ENCODE measurements at places on chromosomes 3 and 15. TPM values are rescaled to one million over a fixed set of nuclear protein-coding genes. Genes with fewer than 3 reads are reported as not detected.
A peak's percentile ranks its signal among the peaks of the same experiment; 100 is the strongest.

Gene ROPN1B
- not detected for total RNA-seq

Gene APOD
- total RNA-seq: 19.2 TPM

Gene MCTP2
- total RNA-seq: 0.98 TPM

Gene CLDN16
- not detected for total RNA-seq

GRCh38 chr15:74293021-74293810 lies 57.1 kb downstream of the CCDC33 start:
- no peak for DNase-seq

DNA sequence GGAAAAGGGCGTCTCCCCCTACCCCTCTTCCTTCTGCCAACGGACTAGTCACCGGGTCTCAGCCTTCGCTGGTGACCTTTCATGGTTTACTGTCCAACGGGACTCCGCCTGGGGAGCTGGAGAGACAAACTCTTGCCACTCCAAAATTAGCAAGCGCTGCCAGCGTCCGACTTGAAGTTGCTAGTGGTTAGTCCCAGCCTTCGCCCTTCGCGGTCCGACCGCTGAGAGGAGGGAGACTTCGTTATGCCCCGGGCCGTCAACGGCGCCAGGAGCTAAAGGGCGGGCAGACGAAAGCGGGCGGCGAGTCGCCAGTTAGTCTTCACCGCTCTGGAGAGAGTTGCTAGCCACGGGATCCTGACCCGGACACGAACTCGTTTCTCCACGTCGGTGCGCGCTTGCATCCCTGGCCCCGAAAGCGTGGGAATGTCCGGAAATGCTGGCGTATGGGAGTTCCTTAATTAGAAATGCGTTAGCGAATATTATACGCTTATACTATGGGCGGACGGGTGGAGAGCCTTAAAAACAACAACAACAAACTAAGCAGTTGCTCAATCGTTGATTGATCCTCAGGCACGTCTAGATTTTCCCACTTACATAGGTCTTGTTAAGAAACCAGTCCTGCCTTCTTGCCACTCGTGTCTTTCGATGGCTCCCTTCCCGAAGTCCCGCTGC lies 716 bp downstream of the SMC4 start:
- peak; percentile 70 for DNase-seq

GRCh38 chr15:29196290-29196689 lies 73.3 kb downstream of the NSMCE3 start:
- DNase-seq: no peak

GRCh38 chr3:188179006-188179966 lies 25.3 kb downstream of the LPP start:
- DNase-seq: peak; percentile 88

DNA sequence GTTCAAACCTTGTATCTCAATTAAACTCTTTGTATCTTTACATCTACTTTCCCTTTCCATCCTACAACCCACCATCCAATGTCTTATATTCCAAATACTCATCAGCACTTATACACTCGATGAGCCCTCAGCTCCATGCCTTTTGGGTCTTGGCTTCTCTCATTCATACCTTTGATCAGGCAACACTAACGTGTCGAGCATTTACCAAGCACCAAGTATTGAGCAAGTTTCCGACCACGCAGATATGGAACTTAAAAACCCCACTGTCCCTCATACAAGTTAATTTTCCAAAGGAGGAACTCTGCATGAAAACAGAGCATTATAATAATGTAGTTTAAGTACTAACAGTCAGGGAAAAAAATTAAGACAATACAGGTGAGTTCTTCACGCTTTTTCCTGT lies 102.8 kb downstream of the IL1RAP start:
- DNase-seq: no peak

- DNase-seq: no peak
Observed at GRCh38 chr15:50181969-50182218, at the start of gene SLC27A2. SLC27A2 (plus strand) TSS chr15:50182196; CDS start chr15:50182428, 232 bp downstream.

- peak; percentile 5 for DNase-seq
Observed at GRCh38 chr15:23074684-23075083, 35.3 kb upstream of the TUBGCP5 start.

DNA sequence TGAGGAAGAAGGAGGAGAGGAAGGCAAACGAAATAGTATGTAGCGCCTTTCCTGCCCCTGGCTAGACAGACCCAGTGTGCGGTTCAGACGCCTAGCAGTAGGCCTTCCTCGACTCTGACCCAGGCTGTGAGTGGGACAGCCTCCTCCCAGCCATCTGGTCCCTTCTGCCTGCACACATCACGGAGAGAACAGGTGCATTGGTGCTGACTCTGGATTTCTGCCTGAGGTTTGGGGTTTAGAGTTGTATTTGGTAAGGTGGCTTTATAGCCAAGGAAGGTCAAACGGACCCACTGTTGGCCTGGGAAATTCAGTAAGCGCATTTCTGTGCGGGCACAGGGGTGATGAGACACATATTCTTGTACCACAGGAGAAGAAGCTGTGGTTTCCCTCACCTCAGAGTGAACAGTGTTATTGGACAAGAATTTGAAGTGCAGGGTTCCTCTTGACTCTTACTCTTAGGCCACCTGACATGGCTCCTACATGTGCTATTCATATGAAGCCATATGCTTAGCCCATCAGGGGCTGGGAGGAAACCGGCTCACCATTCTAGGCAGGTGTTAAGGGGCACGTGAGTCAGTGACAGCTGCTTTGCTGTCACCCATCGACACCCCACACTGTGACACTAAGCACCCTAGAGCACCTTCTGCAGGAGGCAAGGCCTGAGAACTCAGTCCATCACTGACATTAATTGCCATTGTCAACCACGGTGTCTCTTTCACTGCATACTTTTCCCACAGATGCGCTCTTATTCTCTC lies 143.3 kb downstream of the CHDH start:
- DNase-seq: no peak

- no peak for DNase-seq
Observed at GRCh38 chr15:58232281-58233065, 94.3 kb downstream of the AQP9 start.

DNA sequence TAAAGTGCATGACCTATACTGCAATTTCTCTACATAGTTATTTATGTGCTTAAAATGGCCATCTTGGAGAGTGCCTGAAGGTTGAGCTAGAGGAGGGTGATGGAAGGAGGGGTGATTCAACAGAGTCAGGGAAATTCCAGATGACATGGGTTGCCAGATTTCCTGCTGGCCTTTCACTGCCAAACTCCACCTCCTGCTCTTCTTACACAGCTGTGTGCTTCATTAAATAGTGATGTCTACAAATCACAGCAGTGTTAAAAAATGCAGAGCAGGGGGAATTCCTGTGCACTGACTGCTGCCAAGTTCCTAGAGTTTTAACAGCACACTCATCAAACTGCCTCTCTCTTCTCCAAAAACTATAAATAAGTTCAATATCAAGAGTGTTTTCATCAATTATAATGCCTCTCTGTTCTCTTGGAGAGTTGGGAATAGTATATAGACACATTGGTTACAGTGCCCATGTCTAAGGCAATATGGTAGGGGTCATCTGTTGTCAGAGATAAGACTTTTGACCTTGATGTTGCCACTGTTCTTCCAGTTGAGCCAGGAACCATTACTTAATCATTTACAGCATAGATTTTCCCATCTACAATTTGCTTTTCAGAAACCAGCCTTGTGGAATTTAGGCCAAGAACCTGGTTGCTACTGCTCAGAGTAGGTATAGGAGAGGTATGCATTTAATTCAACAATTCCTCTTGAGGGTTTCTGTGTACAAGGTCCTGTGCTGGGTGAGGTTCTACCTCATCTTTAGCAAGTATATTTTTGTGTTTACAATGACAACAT lies 79.6 kb downstream of the TP63 start:
- peak; percentile 99 for DNase-seq

- DNase-seq: peak; percentile 85
Observed at GRCh38 chr3:50365080-50365841, 5.9 kb upstream of the TMEM115 start.

DNA sequence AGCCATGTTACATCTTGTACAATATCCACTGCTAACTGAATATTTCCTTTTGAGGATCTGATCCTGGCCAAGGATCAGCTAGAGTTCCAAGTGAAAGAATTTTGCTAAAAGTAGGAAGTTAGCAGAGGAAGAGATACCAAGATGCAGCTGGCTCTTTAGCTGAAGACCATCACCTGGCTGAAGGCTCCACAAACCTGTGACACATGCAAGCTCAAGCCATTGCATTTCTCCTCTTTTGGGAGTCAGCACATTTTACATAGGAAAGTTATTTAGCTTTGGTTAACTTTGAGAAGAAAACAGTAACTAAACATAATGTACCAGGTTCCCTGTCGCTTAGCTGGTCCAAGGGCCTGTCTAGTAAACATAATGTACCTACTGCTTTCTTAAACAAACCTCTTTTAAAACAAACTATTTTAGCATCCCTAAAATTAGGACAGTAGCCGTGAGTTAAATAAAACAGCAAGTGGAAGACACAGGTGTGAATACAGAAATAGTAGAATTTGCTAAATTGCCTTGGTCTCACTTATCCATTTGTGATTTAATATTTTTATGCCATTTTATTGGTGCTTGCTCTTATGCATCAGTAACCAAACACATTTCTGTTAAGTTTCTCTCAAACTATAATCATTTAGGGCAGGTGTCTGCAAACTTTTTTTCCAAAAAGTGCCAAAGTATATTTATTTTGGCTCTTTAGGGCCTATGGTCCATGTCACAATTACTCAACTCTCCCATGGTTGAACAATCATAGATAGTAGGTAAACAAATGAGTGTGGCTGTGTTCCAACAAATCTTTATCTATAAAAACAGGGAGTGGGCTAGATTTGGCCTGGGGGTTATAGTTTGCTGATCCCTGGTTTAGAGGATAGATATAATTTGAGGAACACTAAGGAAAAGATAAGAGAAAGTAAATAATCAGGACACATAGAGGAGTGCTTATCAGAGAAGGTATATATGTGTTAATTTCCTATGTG lies 11.2 kb downstream of the GCSAM start:
- DNase-seq: no peak

Measured in muscle of leg (tissue), 16 donors.